GM23338 (cell line): ENCODE measurements at places on chromosomes 3 and 15. TPM values are rescaled to one million over a fixed set of nuclear protein-coding genes. Genes with fewer than 3 reads are reported as not detected.

The SYNM gene
- total RNA-seq: 2.9 and 3.5 TPM in 2 replicates

The MOBP gene
- not detected in 2 replicates for total RNA-seq

The CYP1A2 gene
- total RNA-seq: not detected in 2 replicates

The FOXB1 gene
- 3.1 and 4.7 TPM in 2 replicates for total RNA-seq

The RAB6B gene
- 2.9 and 3.9 TPM in 2 replicates for total RNA-seq

The FAM107A gene
- 0.89 and 1.0 TPM in 2 replicates for total RNA-seq

The CLRN1 gene
- 0.69 and 0.93 TPM in 2 replicates for total RNA-seq

The INKA1 gene
- 4.0 and 4.9 TPM in 2 replicates for total RNA-seq

The KLHL40 gene
- not detected in 2 replicates for total RNA-seq
